ENCODE measurements at places on chromosomes 7 and 10.
A peak's percentile ranks its signal among the peaks of the same experiment; 100 is the strongest.

DNA sequence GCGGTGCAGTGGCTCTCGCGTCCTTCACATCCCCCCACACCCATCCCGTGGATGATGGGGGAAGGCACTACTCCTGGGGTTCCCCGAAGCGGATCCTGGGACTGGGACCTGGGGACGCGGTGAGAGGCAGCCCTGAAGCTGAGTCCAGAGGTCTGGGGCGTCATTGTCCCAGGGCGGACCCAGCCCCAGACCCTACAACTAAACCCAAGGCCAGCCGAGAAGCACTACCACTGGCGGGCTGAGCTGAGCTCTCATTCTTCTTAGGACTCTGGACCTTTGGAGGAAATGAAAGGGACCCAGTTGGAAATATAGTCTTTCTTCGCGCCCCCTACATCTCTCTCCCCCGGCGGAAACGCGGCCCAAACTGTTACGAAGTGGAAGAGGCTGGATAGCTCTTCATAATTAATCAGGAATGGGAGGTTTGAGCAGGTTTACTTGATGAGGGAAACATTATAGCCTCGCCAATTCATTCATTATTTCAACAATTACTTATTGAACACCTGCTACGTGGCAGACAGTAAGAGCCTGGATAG is 389 bp upstream of the FBXL15 start:
- DNase-seq = no peak

DNA sequence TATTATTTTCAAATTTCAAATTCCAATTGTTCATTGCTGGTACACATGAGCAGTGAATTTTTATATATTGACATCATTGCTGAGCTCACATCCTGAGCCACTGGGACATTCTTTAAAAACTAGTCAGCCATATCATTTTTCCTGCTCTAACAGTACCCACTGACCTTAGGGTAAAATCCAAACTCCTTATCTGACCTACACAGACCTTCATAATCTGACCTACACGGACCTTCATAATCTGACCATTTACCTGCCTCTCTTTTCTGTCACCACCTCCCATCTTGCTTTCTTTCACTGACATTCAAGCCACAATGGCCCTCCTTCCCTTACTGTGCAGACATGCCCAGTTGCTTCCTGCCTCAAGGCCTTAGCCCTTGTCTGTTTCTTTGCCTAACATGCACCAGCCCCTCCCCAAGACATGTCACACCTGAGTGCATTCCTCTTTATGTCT is 16.1 kb upstream of the CUZD1 start:
- DNase-seq = no peak

- DNase-seq = no peak
Observed at GRCh38 chr10:86289577-86289868, 77.1 kb downstream of the GRID1 start.

GRCh38 chr7:12161146-12161545 is 49.9 kb upstream of the TMEM106B start:
- no peak for DNase-seq

DNA sequence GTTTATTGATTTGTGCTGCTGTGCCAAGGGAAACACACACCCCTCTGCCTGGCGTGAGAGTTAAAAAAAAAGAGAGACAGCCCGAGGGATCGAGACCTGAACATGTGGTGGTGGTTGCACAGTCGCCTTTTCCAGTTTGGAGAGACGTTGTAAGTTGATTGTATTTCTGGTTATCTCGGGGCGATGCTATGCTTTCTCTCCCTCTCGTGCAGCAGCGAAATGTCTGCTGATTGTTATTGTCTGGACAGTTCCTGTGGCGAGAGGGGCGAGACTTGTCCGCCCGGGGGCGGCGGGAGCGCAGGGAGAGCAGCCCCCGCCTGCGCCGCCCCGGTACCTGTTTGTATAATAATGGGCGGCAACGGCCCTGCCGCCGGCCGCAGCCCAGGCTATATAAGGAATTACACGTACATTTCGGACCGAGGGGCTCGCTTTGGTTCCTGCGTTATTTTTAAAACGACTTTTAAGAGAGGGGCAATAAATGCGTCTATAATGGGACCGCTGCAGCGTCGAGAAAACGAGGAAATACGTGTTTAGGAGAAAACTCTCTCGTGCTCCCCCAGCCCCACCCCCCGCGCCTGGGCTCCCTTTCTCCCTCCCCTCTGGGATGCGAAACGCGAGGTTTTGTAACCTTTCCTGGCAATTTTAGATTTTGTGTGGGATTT is 1.7 kb downstream of the ZEB1 start:
- DNase-seq = peak; percentile 7

DNA sequence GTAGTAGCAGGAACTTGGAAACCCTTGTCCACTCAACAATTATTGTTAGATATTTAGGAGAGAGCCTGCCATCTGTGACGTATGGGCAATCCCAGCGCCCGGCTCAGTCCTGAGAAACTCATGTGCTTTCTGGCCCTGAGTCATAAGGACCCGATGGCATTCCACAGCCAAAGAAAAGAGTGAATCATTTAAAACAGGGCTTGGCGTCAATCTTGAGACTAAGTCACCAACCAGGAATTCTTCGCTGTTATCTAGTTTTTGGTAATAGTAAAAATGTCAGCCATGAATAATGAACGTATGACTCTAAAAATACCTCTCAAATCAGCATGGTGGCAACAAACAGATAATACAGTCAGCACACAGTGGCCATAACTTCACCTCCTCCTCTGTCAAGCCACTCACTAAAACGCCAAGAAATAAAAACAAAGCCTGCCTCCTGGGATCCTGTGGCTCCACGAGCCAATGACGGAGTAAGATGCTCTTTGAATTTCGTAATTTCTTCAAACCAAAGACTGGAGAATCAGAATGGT is 140.8 kb downstream of the ADAM12 start:
- DNase-seq = no peak

DNA sequence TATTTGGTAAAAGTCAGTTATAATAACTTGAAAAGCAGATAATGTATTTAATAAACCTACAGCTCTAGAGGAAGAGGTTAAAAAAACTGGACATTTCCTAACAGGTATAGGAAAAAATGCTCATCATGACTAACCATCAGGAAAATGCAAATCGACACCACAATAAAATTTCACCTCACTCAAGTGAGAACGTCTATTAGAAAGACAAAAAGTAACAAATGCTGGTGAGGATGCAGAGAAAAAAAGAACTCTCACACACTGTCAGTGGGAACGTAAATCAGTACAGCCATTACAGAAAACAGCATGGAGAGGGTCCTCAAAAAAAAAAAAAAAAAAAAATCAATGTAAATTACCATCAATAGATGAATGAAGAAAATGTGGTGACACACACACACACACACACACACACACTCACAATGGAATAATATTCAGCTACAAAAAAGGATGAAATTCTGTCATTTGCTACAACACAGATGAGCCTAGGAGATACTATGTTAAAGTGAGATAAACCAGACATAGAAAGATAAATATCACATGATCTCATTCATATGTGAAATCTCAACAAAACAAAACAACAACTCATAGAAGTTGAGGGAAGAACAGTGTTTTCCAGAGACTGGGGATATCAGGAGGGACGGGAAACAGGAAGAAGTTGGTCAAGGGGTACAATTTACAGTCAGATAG is 20.1 kb downstream of the EPC1 start:
- DNase-seq = no peak

- DNase-seq = no peak
Observed at GRCh38 chr7:108103558-108104298, 26.4 kb downstream of the LAMB4 start.

GRCh38 chr10:122286867-122287266 is 15.8 kb downstream of the BTBD16 start:
- DNase-seq = no peak
